ENCODE measurements at places on chromosomes 6 and 20. TPM values are rescaled to one million over a fixed set of nuclear protein-coding genes. Genes with fewer than 3 reads are reported as not detected.

DNA sequence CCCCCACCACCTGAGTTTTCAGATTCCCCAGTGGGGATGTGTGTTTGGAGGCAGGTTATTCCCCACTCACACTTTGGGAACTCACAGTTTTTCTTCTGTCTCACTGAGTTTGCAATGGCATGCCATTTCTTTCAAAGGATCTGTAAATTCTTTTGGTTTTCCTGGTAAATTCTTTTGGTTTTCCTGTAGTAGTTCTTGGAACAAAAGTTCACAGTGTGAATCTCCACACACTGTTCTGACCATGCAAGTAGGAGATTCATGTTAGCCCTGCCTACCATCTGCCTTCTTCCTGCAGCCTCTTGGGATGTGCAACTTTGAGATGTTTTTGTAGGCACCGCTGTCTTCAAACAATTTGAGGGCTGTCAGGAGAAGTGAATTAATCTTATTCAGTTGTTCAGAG is 165.6 kb upstream of the OGFRL1 start:
- DNase-seq: no peak

GRCh38 chr6:113690281-113691259 is 166.6 kb upstream of the MARCKS start:
- no peak for DNase-seq

DNA sequence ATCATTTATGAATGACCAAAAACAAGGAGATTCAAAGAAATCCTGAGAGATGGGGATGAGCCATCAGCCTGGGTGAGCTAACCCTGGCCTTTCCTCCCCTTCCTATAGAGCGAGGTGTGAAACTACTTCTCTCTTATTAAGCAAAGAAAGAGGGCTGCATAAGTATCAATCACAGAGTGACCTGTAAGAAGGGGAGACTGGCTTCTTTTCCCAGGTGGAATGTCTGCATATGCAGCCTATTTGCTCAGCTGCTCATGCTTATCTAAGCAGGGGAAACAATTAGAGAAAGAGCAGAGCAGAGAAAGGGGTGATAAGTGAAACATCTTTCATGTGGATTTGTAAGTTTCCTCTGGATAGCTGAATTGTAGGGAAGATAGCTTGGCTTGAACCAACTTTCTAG is 160.0 kb downstream of the PKHD1 start:
- DNase-seq: no peak

GRCh38 chr20:6007529-6008103 is 46.2 kb downstream of the LRRN4 start:
- no peak for DNase-seq

DNA sequence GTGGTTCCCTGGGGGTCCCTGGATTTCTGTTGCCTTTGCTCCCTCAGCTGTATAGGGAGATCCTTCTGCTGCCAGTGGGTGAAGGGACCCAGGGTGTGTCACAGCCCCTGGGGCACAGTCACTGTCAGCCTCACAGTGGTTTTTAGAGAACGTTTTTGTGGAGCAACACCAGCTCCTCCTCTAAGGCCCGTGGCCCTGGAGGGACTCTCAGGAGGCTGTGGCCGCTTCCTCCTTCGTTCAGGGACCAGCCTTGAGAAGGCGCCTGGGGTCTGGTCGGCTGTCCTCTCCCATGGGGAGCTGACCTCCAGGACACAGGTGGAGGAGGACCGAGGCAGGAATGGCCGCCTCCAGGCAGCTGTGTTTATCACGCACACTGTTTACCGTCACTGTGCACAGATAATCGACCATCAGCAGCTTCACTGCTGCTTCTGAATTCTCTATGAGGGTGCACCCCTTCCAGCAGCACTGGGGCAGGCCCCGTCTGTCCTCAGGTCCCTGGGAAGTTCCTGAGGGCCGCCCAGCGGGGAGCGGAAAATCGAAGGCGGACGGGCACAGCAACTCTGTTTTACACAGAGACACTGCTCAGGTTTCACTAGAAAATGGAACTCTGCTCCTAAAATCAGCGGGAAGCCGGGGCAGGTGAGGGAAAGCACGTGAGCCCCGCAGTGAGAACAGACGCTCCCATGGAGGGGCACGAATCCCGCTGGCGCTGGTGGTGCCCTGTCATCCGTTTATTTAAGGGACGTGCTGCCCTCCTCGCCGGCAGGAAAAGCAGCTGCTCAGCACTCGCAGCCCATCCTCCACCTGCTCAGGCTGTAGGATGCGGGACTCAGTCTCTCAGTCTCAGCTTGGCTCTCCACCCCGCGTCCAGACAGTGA is 10.4 kb upstream of the FRMD1 start:
- no peak for DNase-seq

DNA sequence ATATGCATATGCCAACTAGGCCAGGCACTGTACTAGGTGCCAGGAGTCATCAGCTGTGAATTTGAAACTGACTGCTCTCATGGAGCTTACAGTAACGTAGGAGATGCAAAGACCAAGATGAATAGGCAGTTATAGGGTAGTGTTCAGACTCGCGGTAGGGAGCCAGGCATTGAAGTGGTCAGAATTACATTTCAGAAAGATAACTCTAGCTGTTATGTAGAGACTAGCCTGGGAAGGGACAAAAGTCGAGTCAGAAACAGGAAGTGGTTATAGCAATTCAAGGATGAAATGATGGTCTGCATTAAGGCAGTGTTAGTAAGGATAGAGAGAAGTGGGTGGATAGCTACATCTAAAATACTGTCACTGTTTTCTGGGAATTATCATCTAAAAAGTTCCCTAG is 56.6 kb downstream of the PCMT1 start:
- no peak for DNase-seq

DNA sequence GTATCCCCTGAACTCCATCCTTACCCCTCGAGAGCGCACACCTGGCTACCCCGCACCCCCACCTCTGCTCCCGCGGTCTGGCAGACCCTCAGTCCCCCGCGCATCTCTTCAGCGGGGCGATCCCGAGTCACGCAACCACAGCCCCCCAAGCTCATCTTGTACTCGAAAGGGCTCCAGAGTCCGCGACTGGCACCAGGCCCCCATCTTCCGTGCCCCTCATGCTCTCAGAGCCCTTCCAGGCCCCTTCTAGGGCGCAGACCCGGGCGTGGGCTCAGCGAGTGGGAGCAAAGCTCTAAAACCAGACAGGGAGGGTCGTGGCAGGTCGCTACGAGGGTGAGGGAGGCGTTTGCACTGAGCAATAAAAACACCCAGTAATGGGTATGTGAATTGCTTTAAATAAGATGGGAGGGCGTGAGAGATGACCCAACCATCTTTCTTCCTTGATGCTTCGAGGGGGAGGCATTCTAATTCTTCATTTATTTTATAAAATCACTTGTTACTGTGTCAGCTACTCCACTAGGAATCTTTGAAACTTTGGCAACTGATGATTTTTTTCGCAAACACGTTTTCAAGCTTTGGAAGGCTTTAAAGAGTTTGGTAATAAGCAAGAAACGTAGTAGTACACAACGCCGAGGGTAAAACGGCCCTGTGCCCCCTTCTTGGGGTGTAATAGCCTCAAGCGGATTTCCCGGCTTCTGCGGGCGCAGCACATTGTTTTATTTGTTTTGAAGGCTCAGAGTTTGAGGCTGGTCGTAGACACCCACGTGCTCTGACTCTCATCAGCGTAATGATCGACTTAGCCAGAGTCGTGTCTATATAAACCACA is 42.6 kb upstream of the SUPT3H start:
- no peak for DNase-seq

- peak; percentile 74 for DNase-seq
Measured at GRCh38 chr6:36963451-36964290, 9.1 kb downstream of the PI16 start.

TREML2 gene
- polyA plus RNA-seq: not detected

GMPR gene
- 31.8 TPM for polyA plus RNA-seq

HFE gene
- 6.2 TPM for polyA plus RNA-seq

SLC17A5 gene
- 3.0 TPM for polyA plus RNA-seq

ZNF343 gene
- 10.9 TPM for polyA plus RNA-seq

All from adrenal gland (tissue), 19 donors.